Mesothelial cell of epicardium (in vitro differentiated cells): ENCODE measurements at places on chromosomes 3 and 15.

- no peak for DNase-seq
These were observed 71.4 kb upstream of the HERC1 start for GRCh38 chr15:63905131-63905530.

GRCh38 chr3:1251282-1252060 is 158.6 kb downstream of the CNTN6 start:
- DNase-seq = no peak

DNA sequence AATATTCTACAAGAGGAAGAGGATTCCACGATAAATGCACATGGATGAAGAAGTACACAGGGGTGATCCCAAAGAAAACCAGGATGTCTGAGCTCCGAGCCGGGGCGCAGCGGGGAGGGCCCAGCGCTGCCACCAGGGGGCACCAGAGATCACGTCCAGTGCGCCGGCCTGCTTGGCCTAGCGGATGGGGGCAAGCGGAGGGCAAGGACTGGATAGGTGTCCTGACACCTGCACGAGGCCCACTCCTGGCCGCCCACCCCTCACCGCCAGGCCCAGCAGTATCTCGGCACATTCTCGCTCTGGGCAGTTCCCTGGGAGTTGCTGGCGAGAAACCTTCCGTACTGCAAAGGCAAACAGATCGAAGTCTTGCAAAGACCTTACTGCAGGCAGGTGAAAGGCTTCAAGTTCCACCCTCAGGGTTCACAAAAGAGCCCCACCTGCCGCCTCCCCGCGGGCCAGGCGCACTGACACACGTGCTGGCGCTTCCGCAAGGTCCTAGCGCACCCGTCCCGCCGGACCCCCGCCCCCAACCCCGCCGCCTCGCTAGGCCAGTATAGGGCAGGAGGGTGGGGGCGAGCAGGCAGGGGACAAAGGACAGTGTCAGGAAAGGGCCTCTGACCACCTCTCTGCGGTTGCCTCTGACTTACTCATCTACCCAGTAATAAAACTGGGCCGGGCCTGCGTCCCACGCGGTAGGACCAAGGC is 3.3 kb downstream of the ANKRD63 start:
- DNase-seq = peak; percentile 89

- DNase-seq = no peak
These were observed 383.7 kb downstream of the MFSD1 start for GRCh38 chr3:159185443-159186050.

GRCh38 chr15:39887211-39887610 is 32.9 kb downstream of the GPR176 start:
- DNase-seq = no peak

GRCh38 chr3:40608091-40608490 is 83.3 kb downstream of the ZNF621 start:
- DNase-seq = no peak

GRCh38 chr3:134685929-134686802 is 35.3 kb upstream of the KY start:
- DNase-seq = no peak

DNA sequence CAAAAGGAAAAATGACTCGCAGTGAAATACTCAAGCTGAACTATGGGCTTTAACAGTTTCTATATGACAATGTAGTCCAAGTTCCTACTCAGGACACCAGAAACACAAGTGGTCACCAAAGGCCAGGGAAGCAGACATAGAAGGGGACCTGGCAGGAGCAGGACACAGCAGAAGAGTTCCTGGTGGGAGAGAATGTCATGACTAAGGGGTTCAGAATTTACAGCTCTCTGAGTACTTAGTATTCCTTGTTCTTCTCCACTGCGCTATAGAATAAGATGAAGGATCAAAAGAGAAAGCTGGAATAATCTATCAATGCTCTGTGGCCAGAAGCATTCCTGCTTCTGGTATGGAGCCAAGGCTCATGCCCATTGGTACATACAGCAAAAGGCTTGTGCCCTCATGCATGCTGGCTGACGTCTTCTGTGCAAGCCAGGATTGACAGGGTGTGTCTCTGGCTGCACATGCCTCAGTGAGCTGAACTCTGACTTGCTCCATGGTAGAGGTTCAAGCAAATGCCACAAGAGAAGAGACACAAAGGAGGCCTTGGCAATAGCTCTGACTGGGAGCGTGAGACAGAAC is 128.7 kb upstream of the SLC2A2 start:
- no peak for DNase-seq

GRCh38 chr3:47083786-47084185 is 80.1 kb downstream of the SETD2 start:
- DNase-seq = no peak

DNA sequence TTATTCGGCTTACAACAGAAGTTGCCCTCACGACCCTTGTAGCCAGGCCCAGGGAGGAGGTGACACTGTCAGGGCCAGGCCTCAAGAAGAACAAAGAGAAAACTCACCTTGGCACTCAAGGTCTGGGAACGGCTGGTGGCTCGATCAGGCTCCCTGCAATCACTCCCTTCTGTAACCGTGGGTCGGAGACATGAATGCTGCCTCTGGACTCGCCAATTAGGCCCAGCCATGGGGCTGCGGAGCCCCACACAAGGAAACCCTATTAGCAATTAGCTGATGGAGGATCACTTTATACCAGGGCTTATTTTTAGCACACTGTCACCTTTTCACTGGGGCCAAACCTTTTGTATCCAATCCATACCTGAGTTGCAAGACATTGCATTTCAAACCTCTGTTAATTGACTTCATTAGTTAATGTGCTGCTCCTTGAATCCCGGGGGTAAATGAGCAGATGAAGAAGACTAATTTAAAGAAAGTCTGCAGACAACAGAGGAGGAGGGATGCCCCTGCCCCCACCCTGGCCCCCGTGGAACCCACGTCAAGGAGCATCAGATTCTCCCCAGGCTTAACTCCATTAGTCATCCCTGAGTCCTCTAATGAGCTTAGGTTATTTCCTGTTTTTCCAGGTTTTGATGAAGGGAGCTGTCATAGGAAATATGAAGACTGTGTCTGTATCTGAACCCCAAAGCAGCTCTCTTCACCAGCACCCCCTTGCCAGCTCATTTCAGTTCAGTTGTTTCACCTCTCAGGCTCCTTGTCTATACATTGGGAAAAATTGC is 255.3 kb downstream of the RORA start:
- DNase-seq = no peak

DNA sequence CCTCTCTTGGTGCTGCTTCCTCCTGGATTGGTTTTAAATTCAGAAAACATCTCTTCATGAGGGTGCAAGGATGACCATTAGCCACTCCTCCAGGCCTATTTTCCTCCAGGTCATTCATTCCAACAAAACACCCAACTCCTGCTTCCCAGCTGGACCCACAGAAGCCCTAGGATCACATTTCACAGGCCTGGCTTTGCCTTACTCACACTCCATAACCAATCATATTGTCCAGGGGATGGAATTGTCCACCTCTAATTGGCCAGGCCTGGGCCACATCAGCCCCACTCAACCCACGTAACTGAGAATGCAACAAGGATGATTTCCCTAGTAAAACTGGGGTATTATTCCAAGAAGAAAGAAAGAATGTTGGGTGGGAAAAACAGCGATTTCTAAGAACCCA is 616.7 kb upstream of the SUCLG2 start:
- DNase-seq = no peak

- no peak for DNase-seq
These were observed 99.7 kb downstream of the TCF12 start for GRCh38 chr15:57018151-57018550.

GRCh38 chr15:76198456-76199105 is 112.7 kb downstream of the ETFA start:
- no peak for DNase-seq

DNA sequence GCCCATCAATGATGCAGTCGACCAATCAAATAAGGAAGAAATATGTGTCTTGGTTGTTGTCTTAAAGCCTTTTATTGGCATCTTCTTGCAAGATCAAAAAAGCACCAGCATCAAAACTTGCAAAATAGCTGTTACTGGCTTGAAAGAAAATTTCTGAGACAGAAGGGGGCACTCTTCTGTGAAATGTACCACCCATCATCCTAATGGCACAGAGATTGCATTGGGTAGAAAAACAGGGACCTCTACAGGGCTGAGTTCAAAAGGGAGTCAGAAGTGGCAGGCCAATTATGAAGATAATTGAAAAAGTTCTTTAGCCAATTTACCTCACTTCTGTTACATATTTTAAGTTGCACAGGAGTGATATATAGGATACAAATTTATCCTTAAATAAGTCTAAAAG is 122.3 kb upstream of the GPR149 start:
- no peak for DNase-seq

- no peak for DNase-seq
These were observed 250.1 kb downstream of the SQOR start for GRCh38 chr15:45884755-45885445.

DNA sequence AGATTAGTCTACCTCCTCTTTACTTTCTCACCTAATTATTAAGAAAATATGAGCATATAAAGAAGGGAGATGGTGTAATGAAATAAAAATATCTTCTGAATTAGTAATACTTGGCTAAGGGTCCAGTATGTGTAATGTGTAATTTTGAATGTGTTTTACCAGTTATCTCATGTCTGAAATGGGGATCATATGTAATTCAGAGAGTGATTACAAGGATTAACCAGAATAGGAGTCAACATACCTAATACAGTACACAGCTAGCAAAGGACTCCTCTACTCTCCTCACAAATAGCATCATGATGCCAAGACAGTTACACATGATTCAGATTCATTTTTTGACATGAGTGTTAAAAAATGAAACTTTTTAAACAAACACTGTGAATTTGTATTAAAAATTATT is 570.4 kb downstream of the SI start:
- no peak for DNase-seq

DNA sequence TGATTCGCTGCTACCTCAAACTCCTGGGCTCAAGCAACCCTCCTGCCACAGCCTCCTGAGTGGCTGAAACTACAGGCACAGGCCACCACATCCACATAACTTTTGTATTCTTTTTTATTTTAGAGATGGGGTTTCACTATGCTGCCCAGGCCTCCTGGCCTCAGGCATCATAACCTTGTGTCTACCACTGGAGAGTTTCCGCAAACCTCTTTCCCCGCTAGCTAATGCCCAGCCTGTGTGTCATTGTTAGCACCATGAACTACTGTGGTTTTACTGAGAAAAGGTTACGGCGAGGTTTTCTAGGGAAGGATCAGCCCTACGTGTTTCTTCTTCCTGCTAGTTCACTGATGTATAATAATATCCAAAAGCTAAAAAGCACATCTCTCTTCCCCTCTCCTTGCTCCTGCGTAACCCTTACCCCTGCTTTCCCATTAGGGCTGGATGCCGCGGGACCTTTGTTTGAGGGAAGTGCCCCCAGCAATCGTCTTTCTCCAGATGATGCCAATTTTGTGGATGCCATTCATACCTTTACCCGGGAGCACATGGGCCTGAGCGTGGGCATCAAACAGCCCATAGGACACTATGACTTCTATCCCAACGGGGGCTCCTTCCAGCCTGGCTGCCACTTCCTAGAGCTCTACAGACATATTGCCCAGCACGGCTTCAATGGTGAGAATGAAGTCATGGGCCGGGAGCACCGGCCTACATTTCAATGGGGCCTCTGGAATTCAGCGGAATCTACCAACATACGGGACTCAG is 113.7 kb downstream of the LIPC start:
- DNase-seq = no peak

GRCh38 chr15:92079047-92079446 is 225.5 kb downstream of the SLCO3A1 start:
- DNase-seq = no peak

GRCh38 chr3:100500320-100500880 is 8.0 kb downstream of the TMEM45A start:
- no peak for DNase-seq

DNA sequence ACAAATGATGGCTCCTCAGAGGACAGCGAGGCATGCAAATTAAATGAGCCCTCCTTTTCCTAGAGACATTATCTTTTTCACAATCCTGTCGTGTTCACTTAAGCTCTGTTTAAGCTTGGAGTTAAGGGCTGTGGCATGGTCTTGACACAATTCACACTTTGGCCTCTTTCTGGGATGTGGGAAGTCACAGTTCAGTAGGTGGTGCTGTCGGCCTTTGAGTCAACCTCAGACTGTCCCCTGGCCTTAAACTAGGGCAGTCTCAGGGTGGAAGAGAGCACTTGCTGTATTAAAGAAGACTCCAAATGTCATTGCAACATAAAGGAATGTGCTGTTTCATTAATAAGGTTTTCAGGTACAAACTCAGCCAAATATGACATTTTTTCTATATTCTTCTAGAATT is 351.0 kb downstream of the MCTP2 start:
- no peak for DNase-seq

DNA sequence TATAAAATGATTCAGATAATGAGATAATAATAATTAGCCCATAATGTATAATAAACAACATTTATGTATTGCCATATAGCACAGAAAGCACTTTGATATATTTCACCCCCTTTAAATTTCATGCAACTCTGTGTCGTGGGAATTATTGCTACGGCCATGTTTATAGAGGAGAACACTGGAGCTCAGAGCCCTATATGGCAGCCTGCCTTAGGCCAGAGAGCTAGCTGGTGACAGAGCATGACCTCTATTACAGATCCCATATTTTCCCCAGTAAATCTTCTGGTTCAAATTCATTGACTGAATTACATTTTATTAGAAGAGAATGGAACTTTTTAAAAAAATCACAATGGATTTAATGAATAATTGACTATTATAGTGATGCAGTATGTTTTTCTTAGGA is 25.0 kb downstream of the USP13 start:
- DNase-seq = no peak

GRCh38 chr15:73981761-73982221 is 10.3 kb downstream of the STOML1 start:
- DNase-seq = no peak

GRCh38 chr15:71891026-71891425 is 80.7 kb downstream of the NR2E3 start:
- no peak for DNase-seq

GRCh38 chr3:178472941-178473340 is 63.3 kb upstream of the KCNMB2 start:
- DNase-seq = no peak

GRCh38 chr3:179750720-179751328 is 98.0 kb downstream of the USP13 start:
- no peak for DNase-seq

DNA sequence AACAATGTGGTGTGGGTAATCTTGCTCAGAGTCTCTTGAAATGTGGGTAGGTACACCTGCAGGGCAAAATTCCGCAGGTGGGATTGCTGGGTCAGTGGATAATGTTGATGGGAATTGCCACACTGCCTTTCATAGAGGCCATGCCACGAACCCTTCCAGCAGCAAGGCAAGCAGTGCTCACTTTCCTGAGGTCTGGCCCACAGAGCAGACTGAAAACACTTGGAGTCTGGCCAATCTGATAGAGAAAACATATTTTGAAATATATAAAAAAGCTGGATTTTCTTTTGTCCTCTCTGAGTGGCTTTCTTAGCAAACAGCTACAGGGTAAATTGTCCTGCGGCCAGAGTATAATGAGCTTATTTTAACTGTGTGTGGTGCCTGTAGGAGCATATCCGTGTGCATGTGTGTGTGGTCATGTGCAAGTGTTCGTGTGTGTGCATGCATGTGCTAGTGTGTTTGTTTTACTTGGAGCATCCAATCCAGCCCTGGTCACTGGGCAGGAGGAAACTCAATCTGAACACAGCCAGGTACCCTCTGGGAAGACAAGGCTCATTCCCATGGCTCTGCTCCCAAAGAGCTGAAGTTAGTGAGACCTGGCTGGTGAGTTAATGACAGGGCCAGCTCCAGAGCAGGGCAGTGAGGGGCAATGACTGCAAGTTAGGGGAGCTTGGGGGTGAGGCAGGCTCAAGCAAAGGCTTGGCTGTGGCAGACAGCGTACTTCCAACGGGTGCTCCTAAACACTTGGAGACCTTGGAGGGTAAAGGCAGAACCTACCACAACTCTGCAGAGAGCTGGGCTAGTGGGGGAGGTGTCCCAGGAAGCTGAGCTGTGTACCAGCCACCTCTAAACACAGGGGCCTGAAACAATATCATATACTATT is 91.3 kb downstream of the PLXNA1 start:
- no peak for DNase-seq

- no peak for DNase-seq
These were observed 72.8 kb downstream of the CD200R1L start for GRCh38 chr3:112773864-112774263.
